ENCODE measurements at places on chromosomes 2 and 18.

DNA sequence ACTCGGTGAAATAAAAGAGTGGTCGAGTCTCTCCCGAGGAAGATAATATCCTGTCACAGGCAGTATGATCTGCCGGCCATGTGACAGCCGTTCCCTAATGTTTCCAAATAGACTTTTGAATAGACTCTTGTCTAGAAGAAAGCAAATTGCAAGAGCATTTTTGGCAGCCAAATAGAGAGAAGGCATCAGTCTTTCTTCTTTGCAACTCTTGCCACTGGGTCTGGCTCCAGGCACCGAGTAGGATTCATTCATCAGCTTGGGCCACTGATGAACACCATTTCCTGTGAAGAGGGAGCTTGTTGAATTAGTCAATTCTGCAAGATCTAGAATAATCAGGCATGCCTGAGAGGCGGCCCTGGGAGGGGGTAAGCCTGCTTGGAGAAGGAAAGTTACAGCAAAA lies 165.6 kb downstream of the KLHL29 start:
- DNase-seq, result no peak

DNA sequence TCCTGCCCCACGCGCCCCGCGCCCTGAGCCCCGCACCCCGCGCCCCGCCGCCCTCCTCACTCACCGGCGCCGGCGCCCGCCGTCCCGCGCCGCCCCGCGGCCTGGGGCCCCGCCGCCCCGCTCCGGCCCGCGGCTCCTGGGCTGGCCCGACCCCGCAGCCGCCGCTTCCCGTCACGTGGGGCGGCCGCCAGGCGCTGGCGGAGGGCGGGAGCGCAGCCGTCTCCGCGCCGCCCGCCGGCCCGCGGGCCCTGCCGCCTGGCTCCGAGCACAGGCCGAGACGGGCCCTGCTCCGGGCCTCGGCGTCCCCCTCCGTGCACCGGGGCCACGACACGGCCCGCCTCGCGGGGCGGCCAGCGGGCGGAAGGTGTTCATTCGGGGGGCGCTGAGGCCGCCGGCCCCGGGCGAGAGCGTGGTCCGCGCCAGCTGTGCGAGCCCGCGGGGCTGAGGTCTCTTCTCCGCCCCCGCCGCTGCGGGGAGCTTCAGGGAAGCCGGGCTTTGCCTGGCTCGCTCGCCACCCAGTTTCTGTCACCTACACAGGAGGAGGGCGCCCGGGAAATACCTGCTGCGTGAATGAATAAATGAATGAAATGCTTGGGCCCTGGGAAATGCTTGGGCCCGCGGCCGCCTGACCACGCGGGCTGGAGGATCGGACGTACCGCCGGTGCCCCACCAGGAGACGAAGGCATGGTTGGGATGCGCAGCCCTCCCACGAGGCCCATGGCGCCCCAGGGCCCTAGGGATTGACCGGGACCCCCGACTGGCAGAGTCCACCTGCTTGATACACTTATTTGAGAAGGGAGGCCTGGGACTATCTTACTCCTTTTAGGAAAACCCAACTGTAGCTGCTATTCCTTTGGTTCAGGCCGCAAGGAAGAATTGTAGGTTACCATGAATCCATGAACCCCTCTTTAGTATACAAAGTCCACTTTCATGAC lies at the start of gene TGFBRAP1:
Gene TGFBRAP1, minus strand, starts transcription at position 175 of the 935 bp plus-strand sequence. CDS start 21,434 bp downstream, outside the sequence.
- DNase-seq, result peak; percentile 47

GRCh38 chr2:182763311-182763912 lies 47.4 kb downstream of the DNAJC10 start:
- peak; percentile 41 for DNase-seq

DNA sequence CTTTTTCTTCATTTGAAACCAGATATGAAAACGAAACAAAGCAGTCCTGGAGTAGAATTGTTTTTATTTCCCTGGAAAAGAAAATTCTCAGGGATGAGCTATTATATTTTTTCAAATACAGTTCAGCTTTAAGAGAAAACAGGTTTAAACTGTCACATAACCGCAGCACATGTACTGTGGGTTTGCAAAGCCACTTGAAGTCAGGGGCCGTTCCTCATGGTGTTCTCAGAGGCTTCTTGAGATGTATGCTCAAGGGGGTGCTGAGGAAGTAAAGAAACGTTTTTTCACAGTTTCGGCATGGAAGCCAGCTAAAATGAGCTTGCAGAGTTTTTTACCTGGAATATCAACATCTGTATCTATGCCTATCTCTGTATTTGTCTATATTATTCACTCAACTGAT lies 225.3 kb downstream of the MC4R start:
- no peak for DNase-seq

- no peak for DNase-seq
These were observed 35.2 kb upstream of the SCN9A start for GRCh38 chr2:166410828-166411472.

- DNase-seq, result no peak
These were observed 45.1 kb upstream of the SERTAD2 start for GRCh38 chr2:64698668-64699444.
